SJSA1 (cell line): ENCODE measurements at places on chromosomes 3 and 15. TPM values are rescaled to one million over a fixed set of nuclear protein-coding genes. Genes with fewer than 3 reads are reported as not detected.

GRCh38 chr3:190973771-190974170 lies 111.3 kb upstream of the GMNC start:
- no peak for DNase-seq

DNA sequence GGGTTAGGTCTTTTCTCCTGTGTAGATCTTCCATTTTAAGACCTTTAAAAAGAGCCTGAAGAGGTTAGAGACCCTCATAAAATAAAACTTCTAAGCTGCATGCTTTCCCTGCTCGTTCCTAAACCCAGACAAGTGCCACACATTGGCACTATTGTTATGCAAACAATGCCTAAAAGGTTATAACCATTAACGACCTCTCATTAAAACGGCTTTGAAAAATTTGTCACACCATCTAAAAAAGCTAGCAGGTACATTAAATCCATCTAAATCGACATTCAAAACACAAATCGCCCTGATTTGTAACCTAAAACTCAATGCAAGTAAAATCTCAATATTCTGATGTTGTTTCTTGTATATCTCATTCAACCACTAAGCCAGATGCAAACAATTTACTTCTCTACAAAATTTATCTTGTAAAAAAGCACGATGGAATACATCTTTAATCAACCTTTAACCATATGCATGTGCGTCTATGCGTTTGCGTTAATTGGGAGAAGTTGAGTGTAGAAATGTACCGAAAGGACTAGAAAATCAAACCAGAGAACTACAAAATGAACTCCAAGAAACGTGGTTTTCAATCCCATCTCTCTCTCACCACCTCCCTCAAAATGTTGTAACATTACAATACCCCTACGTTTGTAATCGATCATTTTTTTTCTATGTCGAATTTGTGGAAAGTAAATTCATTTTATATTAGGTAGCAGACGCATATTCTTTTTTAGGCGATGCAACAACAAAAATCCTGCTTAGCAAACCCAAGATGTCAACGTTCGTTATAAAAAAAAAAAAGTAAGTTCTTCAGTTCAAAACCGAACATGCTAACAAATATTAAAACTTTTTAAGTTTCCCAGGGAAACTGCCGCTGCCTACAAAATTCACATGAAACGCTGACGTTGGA lies 1.2 kb downstream of the ALDH1A2 start:
- DNase-seq: no peak

- peak; percentile 4 for DNase-seq
These were observed 1.4 kb downstream of the LTF start for GRCh38 chr3:46463120-46463867.

DNA sequence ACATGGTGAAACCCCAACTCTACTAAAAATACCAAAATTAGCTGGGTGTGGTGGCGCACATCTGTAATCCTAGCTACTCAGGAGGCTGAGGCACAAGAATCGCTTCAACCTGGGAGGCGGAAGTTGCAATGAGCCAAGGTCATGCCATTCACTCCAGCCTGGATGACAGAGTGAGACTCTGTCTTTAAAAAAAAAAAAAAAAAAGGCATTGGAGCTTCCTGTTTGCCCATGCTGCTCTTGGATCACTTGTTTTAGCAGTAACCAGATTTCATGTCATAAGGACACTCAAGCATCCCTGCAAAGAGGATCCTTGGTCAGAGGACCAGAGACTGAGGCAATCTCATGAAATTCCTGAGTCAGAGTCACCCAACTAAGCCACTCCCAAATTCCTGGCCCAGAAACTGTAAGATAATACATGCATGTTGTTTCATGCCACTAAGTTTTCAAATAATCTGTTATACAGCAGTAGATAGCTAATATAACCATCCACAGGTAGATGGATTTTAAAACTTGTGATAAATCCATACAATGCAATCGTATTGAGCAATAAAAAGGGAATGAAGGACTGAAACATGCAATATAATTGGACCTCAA lies 82.0 kb upstream of the XXYLT1 start:
- DNase-seq: peak; percentile 20

GRCh38 chr3:54954521-54954920 lies 26.7 kb upstream of the LRTM1 start:
- DNase-seq: peak; percentile 50

GRCh38 chr3:120683671-120684301 lies 1.7 kb upstream of the HGD start:
- DNase-seq: no peak

Gene CYP1A2
- total RNA-seq: not detected in 2 replicates

Gene JMJD7
- 7.1 and 9.4 TPM in 2 replicates for total RNA-seq

Gene RLBP1
- total RNA-seq: 0.16 TPM in 1 of 2 replicates, not detected in the other

Gene ITIH3
- 4.0 and 8.9 TPM in 2 replicates for total RNA-seq

Gene SIDT1
- not detected in 2 replicates for total RNA-seq

Gene MRAS
- 75.6 and 155 TPM in 2 replicates for total RNA-seq

Gene CORO2B
- not detected in 2 replicates for total RNA-seq
